ENCODE measurements at places on chromosomes 4 and X.

DNA sequence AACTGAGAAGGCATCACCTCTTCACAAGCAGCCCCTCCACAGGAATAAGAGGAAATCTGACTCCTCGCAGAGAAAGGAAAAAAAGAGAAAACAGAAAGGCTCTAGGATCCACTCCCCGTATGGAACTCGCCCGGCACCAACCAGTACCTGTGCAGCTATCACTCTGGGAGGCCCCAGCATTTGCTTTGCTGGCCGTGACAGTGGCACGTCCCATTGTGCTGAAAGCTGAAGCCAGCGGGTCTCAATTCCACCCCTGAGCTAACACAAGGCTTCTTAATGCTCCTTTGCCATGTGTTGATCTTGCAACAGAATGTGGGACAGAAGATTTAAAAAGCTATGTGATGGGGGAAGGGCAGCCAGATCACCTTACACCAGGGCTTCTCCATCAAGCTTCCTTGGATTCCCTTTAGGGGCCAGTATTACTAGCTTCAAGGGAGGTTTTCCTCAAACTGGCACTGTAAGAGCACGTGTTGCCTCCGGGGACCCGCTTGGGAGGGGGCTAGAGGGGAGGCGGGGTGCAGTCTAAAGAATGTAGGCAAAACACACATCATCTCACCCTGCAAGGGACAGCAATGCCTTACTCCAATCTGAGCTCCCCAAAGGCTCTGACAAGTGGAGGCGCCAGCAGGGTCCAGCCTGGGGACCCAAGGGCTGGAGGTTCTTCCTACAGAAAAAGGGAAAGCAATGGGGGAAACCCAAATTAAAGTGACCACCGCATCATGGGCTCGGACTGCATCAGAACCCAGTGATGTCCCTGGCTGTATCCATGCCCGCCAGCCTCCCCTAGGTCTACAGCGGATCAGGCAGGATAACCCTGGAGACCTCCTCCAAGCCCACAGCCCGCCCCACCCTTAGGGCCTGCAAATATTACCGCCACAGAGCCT, 1.2 kb downstream of the USP46 start:
- DNase-seq = no peak

GRCh38 chr4:181637186-181638105, 605.8 kb upstream of the TENM3 start:
- no peak for DNase-seq

DNA sequence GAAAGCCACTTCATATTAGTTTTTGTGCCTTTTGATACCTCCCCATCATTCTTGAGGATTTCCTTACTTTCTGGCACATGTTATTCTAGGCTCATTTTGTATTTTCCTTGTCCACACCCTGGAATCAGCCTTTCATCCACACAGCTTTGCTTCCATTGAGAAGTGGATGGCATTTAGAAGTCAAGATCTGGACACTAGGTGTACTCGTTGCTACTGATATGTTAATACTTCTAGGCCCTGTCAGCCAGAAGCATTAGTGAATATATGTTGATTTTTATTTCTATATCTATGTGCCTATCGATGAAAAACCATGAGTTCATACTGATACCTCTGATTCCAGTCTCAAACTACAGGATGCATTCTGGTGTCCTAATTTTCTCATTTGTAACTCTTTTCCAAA, 73.2 kb downstream of the ARHGAP24 start:
- no peak for DNase-seq

DNA sequence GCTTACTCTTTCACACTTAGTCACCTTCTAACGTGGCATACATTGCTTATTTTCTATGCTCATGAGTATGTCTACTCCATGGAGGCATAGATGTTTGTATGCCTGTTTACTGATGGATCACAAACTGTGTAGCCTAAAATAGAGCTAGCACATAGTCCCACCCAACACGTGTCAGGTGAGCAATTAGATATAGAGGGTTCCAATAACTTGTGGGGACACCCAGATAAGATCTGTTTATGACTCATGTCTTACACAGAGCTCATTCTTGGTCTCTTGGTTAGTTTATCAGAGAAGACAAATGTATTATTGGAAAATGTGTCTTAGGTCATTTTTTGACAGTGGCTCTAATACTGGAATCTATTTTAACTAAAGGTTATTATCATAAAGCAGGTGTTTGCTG, 6.8 kb downstream of the ZFP42 start:
- DNase-seq = no peak

DNA sequence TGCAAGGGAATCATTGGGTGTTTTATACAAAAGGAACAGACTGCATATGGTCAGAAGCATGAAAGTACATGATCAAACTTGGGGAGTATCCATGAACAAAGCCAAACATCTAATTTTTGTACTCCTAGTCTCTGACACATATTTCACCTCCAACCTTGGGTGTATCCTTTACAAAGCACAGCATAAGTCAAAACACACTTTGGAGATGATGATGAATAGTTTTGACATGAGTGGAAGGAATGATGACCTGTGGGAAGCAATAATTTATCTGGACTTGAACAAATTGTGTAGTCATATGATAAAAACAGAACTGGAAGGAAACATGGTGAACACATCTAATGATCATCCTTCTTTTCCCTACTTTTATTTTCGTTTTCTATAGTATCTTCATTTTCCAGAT, 108.7 kb upstream of the PLS3 start:
- no peak for DNase-seq

DNA sequence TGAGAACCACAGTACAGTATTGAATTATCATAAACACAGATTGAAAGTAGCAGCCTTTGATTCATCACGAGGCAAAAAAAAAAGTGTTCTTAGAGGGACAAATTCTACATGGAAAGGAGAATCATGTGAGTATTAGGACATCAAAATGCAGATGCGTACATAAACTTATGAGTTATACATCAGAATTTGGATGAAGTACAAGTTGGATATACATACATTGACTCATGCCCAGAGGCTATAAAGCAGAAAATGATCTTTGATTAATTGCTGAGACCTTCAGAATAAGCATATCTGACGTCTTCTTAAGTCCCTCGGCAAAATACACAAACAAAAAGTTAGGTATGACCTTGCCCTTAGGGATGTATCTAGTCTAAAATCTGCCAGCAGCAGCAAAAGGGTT, 206.4 kb downstream of the LDB2 start:
- DNase-seq = no peak

DNA sequence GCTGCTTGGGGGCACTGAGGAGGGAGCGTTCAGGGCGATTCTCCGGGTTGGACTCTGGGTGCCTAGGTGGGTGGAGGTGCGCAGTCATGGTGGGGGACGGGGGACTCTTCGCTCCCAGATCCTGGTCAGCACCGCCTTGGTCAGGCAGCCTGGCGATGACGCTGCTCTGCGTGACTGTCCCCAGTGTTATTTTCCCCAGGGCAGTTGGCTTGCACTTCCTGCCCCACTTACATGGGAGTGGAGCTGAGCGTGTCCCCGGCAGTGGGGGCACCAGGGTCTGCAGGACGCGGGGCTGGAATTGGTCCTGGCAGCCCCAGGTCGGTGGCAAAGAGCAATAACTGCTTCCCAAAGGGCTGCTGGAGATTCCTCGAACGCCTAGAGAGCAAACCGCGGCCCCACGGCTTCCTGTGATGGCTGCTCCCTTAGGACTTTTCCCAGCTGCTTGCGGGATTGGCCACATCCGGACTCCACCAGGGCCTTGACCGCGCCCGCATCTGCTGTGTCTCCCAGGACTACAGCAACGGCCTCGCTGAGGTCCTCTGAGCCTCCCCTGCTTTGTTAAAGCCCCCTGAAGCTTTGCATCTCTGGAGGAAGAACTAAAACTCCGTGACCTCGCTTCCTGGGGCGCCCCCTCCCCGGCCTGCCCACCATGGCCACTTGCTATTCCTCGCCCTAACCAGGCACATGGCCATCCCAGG, 35.3 kb upstream of the GPR78 start:
- DNase-seq = no peak

- peak; percentile 64 for DNase-seq
Measured at GRCh38 chr4:166091912-166092510, 219.0 kb downstream of the TLL1 start.

- DNase-seq = no peak
Measured at GRCh38 chr4:107853444-107854355, 29.0 kb downstream of the SGMS2 start.

DNA sequence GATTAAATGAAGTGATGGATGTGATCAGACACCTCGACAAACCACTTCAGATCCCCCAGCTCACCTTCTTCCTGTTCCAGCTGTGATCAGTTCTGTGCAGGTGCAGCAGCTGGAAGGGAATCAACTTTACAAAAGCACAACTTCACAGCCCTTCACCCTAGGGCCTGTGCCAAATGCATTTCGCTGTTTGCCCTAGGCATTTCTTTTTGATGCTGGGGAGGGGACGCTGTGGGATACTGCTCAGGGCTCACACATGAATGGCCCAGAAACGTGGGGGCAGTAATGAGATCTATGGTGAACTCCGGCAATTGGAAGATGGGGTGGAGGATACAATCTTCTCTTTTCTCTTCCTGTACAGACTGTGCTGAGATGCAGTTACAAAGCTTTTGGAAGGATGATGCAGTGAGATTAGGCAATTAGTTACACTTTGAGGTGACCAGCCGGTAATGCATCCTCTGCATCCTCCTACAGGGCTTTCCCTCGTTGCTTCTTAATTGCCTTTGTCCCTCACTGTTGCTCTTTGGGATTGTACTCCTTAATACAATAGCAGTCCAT, 215.1 kb upstream of the PITX2 start:
- no peak for DNase-seq

GRCh38 chrX:21700967-21701366, 42.8 kb upstream of the KLHL34 start:
- DNase-seq = no peak

DNA sequence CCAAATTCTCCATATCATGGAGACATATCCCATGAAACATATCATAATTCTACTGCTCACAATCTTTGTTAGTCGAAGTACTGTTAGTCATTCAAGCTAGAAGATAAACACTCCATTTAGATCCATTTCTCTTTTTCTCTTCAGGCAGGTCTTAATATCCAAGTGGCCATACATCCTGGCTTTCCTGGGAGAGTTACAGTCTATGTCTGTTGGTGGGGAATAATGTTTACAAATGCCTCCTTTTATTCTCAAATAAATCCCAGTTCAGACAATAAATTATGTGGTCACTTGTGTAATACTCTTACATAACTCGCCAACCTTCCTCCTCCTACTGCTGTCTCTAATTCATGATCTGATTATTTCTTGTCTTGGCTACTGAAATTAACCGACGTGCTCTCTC, 82.1 kb downstream of the VCX3B start:
- no peak for DNase-seq

DNA sequence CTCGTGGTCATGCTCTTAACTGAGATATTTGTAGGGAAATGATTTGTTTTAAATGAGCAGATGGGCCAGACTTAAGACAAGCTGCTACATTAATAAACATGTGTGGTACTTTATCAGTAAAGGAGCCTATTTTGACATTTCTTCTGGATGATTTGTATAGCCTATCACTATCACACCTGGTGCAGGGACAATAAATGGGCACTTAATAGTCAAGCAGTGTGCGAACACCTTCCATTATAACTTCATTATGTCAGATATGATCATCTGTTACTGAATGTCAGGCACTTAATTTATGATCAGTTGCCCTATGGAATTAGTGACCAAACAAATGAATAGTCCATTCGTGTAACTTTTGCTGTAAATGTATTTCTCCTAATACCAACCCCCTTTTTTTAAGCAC, 628.8 kb downstream of the ADGRL3 start:
- DNase-seq = no peak

DNA sequence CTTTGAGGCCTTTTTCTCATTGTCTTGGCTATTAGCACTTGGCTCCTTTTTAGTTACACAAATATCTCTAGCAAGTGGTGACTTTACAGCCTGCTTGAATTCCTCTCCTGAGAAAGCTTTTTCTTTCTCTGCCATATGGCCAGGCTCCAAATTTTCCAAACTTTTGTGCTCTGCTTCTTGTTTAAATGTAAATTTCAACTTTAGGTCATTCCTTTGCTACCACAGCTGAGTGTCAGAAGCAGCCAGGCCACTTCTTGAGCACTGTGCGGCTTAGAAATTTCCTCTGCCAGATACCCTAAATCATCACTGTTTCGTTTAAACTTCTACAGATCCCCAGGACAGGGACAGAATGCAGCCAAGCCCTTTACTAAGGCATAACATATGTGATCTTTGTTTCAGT, 222.4 kb downstream of the FBXO8 start:
- no peak for DNase-seq

- no peak for DNase-seq
Measured at GRCh38 chr4:176099314-176099713, 33.7 kb downstream of the WDR17 start.

GRCh38 chr4:161121451-161121850, 1042.3 kb downstream of the FSTL5 start:
- DNase-seq = no peak

DNA sequence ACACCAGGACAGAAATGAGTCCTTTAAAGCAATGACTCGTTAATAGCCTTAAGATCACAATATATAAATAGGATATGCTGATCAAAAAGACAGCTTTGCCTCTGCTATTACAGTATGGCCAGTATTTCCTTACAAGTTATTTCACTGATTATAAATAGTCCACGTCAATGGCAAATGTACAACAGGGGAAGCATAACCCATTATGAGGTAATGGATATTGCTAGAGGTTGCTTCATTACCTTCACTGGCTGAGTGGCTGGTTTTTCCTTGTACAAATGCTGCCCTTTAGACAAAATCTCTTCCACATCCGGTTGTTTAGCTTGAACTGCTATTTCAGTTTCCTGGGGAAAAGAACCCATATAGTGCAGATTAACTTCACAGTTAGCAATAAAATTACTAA, 764.6 kb upstream of the FTHL17 start:
- no peak for DNase-seq

GRCh38 chr4:153706519-153706918, 22.4 kb downstream of the TLR2 start:
- no peak for DNase-seq

- DNase-seq = no peak
Measured at GRCh38 chrX:128992107-128992971, 531.0 kb downstream of the SMARCA1 start.

GRCh38 chrX:127621780-127622179, 430.4 kb downstream of the ACTRT1 start:
- no peak for DNase-seq

GRCh38 chr4:150235808-150236271, 157.6 kb downstream of the DCLK2 start:
- DNase-seq = no peak

- DNase-seq = no peak
Measured at GRCh38 chrX:70128071-70128470, 5.2 kb upstream of the IGBP1 start.

DNA sequence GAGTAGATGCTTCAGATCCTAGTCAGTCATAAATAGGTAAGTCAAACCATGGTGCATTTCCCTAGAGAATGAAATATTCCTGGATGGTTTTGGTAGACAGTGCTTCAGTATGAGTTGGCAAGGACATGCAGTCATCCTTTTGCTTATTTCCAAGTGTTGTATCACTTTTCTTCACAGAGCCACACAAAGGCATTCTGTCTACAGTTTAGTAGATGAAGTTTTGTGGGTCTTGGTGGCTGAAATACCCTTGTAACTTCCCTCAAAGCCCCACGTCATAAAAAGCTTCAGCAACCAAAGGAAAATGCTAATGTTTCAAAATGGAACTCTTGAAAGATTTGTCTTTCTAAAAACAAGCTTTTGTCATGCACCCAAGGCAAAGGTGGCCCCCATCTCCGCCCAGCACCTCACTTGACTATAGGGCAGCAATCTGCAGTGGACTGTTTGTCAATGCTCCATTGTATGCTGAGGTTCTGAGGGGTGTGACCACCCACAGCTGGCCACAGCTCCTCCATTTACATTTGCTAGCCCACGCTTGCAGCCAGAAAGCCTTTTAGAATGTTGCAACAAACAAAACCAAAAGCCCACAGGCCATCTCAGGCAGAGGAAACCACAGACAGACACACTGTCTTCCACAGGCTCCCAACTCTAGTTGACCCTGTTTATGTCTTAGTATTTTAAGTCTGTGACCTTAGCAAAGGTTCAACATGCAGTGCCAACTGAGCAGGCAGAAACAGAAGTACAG, 87.1 kb upstream of the FAM9C start:
- DNase-seq = no peak
